ENCODE measurements at places on chromosomes 3 and 15.
A peak's percentile ranks its signal among the peaks of the same experiment; 100 is the strongest.

- DNase-seq: peak; percentile 36
These were observed 41.9 kb upstream of the SLC6A1 start for GRCh38 chr3:10950476-10951294.

GRCh38 chr15:80752204-80752603 lies 27.0 kb upstream of the CEMIP start:
- no peak for DNase-seq

DNA sequence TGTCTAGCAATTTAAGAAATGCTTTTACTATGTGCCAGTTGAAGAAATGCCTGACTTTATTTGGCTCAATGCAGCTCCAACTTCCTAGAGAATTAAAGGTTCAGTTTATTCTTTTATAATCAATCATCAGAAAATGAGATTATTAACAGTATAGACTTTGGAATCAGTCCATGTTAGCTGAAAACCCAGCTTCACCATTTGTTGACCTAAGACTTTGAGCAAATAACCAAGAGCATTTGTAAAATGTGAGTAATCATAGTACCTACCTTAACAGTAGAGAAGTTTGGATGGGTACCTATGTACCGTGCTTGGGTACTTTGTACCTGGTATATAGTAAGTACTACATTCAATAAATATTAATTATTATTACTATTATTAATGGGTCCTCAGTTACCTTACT lies 105.9 kb downstream of the RARB start:
- DNase-seq: no peak

GRCh38 chr3:9934235-9934621 lies 594 bp downstream of the CRELD1 start:
- no peak for DNase-seq

- peak; percentile 48 for DNase-seq
These were observed 83.6 kb upstream of the SPATA12 start for GRCh38 chr3:56976651-56977560.

DNA sequence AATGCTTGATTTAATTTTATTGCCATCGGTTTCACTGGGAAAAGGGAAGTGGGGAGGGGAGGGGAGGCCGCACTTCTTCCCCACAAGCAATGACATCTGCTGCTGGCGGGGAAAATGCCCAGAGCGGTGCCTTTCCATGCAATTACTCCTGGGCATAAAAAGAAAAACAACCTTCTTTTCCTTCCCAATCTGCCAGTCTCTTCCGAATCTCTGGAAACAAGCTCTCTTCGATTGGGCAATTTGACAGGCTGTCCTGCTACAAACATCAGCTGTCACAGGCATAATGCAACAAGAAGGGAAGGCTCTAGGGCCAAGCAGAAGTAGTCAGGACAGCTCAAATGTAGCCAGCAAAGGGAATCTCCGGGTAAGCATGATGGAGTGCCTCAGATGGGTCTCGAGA lies 93.4 kb upstream of the STRIT1 start:
- DNase-seq: no peak

- no peak for DNase-seq
These were observed 33.0 kb upstream of the PLSCR4 start for GRCh38 chr3:146283781-146284445.

DNA sequence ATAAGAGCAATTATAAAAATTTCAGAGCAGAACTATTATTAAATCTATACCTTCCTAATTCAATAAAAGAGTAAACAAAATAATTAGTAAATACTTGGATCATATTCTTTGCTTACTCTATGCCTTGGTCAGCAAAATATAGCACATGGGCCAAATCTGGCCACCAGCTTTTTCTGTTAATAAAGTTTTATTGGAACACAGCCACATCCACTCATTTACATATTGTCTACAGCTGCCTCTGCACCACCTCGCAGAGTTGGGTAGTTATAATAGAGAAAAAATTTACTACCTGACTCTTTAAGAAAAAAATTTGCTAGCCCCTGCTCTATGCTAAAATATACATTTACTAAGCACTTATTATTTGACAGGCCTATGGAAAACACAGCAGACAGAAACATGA lies 32.2 kb upstream of the GANC start:
- no peak for DNase-seq

- peak; percentile 11 for DNase-seq
These were observed 442.9 kb downstream of the MCTP2 start for GRCh38 chr15:94674296-94674695.

GRCh38 chr3:28252001-28252431 lies 10.6 kb downstream of the CMC1 start:
- no peak for DNase-seq

DNA sequence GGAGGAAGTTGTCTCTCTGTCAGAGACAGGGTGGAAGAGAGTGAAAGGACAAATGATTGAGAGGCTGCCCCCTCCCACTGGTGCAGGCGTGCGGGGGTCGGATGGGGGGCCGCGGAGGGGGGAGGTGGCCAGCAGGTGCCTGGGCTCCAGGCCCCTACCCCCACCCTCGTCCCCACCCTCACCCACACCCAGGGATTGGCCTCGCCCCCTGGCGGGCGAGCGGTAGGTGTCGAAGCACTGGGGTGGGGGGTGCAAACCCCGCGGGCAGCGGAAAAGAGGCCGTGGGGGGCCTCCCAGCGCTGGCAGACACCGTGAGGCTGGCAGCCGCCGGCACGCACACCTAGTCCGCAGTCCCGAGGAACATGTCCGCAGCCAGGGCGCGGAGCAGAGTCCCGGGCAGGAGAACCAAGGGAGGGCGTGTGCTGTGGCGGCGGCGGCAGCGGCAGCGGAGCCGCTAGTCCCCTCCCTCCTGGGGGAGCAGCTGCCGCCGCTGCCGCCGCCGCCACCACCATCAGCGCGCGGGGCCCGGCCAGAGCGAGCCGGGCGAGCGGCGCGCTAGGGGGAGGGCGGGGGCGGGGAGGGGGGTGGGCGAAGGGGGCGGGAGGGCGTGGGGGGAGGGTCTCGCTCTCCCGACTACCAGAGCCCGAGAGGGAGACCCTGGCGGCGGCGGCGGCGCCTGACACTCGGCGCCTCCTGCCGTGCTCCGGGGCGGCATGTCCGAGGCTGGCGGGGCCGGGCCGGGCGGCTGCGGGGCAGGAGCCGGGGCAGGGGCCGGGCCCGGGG lies at the start of gene KAT2B:
KAT2B (plus strand) TSS at position 682 of the 783 bp plus-strand sequence; CDS start at position 714, 32 bp downstream.
- peak; percentile 82 for DNase-seq

- no peak for DNase-seq
These were observed 32.3 kb upstream of the UTS2B start for GRCh38 chr3:191362524-191363090.

GRCh38 chr3:58048301-58048700 lies 40.1 kb downstream of the FLNB start:
- no peak for DNase-seq

GRCh38 chr3:188583341-188584161 lies 429.6 kb downstream of the LPP start:
- no peak for DNase-seq

DNA sequence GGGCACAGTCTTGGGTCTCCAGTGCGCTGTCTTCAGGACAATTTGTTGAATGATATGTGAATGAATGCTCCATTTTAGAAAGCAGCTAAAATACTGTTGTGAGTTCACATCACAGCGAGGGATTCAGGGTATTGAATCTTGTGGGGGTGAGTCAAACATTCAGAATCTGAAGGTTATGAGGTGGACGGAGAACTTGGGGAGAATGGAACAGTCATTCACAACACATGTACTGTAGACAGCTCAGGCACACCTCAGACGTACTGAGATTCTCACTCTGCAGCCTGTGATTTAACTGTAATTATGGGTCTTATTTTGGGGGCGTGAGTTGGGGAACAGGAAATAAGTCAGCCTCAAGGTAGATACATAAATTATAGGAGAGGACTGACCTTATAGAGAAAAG lies 13.9 kb downstream of the CRYBG3 start:
- no peak for DNase-seq

GRCh38 chr3:67227030-67227429 lies 228.9 kb downstream of the KBTBD8 start:
- DNase-seq: no peak

DNA sequence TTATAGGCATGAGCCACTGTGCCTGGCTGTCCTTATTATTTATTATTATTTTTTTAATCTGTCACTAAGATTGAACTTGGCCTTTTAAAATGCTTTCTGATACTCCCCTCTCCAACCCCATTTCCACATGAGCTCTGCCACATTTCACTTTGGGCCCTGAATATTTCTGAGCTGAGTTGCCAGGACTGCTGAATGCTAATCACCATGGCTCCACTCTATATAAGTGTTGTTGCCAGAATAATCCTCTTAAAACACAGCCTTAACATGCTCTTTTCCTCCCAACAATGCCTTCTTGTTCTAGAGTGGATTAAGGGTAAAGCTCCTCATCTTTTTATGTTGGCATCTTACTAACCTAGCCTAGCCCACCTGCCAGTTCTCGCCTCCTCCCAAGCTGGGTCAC lies 124.4 kb downstream of the PDZRN3 start:
- no peak for DNase-seq

- DNase-seq: no peak
These were observed 145.5 kb downstream of the GMNC start for GRCh38 chr3:190716961-190717360.

- peak; percentile 50 for DNase-seq
These were observed 19.3 kb downstream of the IQSEC1 start for GRCh38 chr3:13053893-13054292.

GRCh38 chr15:100060276-100060926 lies 281.4 kb downstream of the ADAMTS17 start:
- DNase-seq: no peak

DNA sequence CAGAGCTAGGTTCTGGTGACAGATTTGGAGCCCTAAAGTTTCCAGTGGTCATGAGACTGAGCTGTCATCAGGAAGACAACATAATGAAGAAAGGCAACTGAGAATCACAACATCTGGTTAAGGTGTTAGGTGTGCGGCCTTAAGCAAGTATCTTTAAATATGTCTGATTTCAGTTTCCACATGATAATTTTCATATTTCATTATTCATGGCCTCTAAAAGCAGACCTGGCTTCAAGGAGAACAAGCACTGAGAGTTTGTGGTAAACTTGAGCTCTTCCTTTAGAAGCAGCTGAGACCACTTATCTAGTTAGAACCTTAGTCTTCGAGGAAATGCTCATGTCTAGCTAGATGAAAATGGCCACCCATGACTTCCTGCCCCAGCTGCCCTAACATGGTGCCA lies 25.7 kb upstream of the MYLK start:
- DNase-seq: no peak

DNA sequence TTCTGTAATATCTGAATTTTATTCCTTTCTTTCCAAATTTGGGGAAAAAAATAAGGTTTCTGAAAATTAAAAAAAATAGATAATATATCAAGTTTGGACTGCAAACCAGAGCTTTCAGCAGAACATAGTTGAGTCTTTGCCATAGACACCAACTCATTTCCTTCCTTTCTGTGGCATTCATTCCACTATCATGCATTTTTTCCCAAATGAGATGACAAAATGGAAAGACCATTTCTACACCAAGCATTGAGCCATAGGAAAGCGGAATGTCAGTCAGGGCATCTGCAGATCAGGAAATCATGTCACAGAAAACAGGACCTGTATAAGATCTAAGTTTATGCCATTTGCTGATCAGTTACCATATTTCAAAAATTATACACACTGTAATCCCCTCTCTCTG lies 333.3 kb upstream of the THBS1 start:
- no peak for DNase-seq

GRCh38 chr3:13021141-13022114 lies 51.8 kb downstream of the IQSEC1 start:
- no peak for DNase-seq

GRCh38 chr15:57738734-57739237 lies 32.3 kb downstream of the POLR2M start:
- no peak for DNase-seq

DNA sequence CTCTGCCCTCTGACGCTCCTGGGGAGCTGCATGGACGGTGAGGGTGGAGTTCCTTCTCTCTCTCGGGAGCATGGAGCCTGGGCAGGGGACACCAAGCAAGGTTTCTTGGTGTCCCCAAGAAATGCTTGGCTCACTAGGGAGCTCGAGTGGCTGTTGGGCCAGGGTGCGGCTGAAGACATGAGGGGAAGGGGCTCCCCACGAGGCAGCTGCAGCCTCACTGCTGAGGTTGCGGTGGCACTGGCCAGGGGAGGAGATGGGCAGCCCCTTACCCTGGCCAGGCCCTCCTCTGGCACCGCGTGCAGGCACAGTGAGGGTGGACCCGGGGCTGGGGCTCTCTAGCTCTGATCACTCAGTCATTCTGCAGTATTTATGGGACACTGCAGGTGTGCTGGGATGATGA lies 43.5 kb upstream of the SLC41A3 start:
- no peak for DNase-seq

DNA sequence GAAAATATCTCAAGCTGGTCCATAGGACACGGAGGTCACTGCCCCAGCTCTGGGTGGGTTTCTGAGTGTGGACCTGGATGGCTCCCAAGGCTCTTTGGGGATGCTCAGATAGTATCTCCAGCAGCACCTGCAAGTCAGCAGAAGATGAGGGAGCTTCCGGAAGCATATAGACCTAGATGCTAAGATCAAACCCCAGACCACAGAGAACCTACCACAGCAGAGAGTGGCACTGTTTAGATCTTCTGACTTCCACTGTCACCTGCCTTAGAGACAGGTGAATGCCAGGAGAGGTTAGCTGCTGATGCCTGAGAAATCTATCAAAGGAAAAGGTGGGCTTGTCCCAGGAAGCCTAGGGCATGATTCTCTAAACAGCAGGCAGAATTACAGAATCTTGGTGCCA lies 105.7 kb upstream of the TRPM1 start:
- DNase-seq: no peak

GRCh38 chr3:32469151-32469874 lies 33.3 kb downstream of the CMTM6 start:
- no peak for DNase-seq

- no peak for DNase-seq
These were observed 93.3 kb upstream of the BLM start for GRCh38 chr15:90623854-90624253.

DNA sequence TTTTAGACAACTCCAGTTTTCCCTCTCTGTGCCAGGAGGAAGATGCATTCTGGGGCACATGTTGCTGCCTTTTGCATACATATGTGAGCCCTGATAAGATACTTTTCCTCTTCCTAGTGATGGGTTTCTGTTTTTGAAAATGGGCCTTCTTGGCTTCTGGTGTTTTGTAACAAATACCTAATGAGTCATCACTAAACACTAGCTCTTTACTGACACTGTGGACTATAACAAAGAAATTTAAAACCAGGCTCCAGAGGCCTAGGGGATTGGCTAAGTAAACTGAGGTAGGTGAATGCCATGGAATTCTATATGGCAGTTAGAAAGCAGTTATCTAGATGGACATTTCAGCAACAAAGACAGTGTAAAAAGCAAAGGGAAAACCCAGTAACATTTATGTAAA lies 93.4 kb upstream of the NR2E3 start:
- DNase-seq: no peak

DNA sequence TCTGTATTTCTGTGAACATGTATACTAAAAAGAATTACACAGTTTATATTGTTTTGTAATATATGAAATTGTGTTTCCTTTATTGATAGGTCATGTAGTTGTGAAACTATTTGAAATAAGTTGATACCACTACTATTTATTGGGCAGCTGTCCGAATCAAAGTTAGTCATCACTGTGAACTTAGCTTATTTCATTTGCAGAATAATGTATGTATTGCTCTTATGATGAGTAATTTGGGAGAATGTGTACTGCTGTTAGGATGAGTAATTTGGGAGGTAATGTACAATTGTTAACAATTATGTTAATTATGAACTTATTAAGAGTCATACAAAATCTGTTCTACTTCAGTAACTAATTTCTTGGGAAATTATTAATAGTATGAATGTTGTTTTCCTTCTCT lies 22.2 kb downstream of the FXR1 start:
- no peak for DNase-seq

GRCh38 chr3:184040010-184040409 lies 8.5 kb downstream of the HTR3D start:
- no peak for DNase-seq

- DNase-seq: peak; percentile 20
These were observed 384.1 kb downstream of the CADM2 start for GRCh38 chr3:85342915-85343314.

GRCh38 chr3:131324923-131325322 lies 56.7 kb upstream of the NUDT16 start:
- no peak for DNase-seq
